ENCODE measurements at places on chromosomes 16 and 17.
A peak's percentile ranks its signal among the peaks of the same experiment; 100 is the strongest.

DNA sequence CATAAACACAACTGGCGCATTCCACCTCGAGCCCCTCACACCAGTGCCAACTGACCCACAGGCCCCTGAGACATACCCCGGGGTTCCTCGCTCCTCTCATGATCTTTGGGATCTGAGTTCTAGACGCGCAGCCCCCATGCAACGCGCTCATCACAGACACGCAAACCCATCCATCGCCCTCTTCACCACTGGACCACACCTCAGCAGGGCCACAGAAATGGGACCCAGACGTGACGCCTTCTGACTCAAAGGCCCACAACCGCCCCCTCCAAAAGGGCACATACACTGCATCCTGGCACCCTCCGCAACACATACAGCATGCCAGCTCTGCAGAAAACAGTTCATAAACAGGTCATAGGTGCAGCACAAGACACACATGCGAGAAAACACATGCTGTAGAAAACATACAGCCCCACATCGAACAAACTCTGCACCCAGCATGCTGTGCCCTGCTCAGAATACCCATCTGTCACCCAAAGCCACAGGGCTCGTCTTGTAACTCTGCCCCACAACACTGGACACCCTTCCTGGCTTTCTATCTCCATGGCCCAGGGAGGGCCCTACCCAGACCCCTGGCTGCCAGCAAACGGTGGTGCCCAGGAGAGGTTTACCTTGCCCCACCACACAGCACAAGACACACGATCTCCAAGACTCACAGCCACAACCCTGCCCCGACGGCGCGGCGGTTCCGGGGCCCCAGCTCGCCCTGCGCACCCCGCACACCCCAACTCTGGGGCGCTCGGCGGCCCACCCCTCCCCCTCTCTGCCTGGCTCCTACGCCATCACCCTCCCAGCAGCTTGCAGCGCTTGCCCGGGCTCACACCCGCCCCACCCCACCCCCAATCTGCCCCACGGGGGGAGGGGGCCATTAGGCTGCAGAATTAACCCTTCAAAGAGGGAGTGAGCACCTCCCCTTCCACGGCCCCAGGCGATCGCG is 887 bp downstream of the ZBTB4 start:
- DNase-seq, result no peak

- no peak for DNase-seq
Observed at GRCh38 chr16:17351441-17352035, 119.2 kb downstream of the XYLT1 start.

- DNase-seq, result peak; percentile 14
Observed at GRCh38 chr16:30005341-30006094, 5.3 kb downstream of the DOC2A start.

DNA sequence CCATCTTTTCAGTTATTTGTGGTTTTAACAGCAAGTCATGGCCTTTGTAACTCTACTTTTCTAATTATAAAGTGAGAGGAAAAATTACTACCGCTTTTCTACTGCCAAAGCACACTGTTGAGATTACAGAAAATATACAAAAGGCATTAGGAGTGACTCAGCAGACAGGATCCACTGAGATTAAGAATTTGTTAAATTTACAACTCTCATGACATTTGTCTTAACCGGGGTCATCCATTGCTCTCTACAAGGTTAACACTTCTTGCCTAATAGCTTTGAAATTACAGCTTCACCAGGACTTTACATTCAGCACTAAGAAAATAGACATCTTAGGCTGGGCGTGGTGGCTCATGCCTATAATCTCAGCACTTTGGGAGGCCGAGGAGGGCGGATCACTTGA is 93.4 kb downstream of the SSH2 start:
- no peak for DNase-seq

DNA sequence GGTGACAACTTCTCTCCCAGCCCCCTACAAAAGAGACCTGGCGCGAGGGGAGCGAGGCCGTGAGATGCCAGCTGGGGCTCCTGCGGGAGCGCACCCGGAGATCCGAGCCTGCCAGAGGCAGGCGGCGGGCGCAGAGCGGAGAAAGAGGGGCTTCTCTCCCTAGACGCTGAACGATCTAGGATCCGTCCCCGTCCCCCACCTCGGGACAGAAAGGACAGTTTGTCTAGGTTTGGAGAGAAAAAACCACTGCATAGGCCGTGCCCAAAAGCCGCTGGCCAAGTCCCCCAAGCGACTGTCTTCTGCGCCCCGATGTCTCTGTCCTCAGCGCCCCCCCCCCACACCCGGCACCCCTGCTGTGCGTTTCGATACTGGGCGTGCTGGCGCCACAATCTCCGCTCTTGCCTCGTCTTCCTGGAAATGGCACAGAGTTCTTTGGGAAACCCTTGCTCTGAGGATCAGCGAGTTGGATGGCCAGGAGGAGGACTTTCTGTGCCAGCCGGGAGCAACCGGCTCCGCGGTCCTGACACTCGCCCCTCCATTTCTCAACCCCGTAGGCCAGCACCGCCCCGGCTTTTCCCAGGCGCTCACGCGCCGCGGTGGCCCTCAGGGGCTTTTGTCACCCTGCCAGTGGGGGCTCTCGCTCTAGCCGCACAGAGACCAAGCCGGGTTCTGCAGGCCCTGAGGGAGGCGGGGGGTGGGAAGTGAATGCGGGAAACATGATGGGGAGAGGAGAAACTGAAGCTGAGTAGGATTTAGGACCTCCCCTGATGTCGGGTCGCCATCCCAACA is 1.0 kb downstream of the SSTR2 start:
- DNase-seq, result no peak

GRCh38 chr17:30124273-30124796 is 7.7 kb downstream of the NSRP1 start:
- DNase-seq, result no peak

DNA sequence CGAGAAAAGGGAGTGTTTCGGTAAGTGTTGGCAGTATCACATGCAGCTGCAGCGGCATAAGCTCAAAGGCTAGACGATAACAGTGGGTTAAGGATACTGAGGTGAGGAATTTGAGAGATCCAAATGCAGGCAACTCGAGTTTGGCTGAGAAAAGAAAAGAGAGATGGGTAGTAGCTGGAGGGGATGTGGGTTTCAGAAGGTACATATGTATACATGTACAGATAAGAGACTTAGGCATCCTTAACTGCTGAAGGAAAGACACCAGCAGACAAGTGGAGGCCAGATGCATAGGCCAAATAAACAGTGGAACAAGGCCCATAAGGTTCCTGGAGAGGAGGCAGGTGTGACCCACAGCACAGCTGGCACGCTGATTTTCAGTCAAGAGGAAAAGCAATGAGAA is 86.6 kb upstream of the NETO2 start:
- DNase-seq, result no peak

- DNase-seq, result no peak
Observed at GRCh38 chr16:68235108-68235886, 630 bp downstream of the ESRP2 start.

- peak; percentile 74 for DNase-seq
Observed at GRCh38 chr17:81871387-81872230, 472 bp upstream of the ARHGDIA start.

DNA sequence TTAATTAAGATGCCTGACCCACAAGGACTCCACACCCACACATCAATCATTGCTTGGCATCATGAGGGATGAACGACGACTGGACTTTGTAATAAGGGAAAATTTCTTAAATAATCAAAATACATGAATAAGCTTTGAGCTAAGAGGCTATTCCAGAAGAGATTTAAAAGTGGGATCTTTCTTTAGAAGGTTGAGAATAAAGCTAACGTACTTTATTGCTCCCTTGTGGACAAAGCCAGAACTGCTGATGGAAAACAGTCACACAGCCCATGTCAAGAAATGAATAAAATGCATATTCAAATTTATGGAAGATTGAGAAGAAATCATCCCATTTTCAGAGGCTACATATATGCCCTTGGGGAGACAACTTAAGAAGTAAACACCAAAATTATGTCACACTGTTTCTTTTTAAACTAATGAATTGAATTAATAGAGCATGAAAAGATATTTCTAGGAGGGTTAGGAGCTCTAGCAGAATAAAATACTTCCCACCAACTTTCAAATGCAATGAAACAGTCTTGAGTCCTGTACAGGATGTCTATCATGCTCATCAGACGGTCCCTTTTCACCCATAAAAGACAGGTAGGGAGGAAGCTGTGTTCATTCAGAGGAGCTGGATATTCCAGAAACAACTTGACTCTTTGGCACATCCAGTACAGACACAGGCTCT is 60.2 kb upstream of the PHOSPHO1 start:
- DNase-seq, result no peak

GRCh38 chr17:41785091-41785858 is 1.2 kb downstream of the JUP start:
- DNase-seq, result no peak

DNA sequence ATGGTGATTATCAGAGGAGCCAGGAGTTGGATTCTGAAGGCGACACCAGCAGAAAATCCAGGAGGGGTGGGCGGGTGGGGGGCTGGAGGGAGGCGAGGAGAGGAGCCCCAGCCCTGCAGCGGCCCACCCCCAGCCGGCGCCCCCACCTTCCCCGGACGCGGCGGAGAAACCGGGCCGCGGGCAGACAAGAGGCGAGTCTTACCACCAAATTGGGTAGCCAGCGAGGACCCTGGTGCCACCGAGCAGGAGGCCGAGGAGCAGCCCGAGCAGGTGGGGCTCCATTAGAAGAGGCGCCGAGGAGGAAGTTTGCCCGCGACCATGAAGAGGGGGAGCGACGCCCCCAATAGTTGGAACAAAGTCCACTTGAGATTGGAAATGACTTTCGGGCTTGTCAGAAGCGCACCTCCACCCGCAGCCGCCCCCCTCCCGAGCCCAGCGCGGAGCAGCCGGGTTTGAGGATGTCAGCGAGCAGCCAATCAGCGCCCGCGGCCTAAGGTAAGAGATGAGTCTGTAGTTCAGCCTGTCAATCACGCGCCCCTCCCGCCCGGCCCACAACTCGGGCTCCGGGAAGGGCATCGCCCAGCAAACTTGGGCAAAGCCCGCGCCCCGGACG is at the start of gene WNT3:
WNT3 (minus strand) TSS at position 377 of the 613 bp plus-strand sequence; CDS start at position 282, 95 bp downstream.
- DNase-seq, result no peak

DNA sequence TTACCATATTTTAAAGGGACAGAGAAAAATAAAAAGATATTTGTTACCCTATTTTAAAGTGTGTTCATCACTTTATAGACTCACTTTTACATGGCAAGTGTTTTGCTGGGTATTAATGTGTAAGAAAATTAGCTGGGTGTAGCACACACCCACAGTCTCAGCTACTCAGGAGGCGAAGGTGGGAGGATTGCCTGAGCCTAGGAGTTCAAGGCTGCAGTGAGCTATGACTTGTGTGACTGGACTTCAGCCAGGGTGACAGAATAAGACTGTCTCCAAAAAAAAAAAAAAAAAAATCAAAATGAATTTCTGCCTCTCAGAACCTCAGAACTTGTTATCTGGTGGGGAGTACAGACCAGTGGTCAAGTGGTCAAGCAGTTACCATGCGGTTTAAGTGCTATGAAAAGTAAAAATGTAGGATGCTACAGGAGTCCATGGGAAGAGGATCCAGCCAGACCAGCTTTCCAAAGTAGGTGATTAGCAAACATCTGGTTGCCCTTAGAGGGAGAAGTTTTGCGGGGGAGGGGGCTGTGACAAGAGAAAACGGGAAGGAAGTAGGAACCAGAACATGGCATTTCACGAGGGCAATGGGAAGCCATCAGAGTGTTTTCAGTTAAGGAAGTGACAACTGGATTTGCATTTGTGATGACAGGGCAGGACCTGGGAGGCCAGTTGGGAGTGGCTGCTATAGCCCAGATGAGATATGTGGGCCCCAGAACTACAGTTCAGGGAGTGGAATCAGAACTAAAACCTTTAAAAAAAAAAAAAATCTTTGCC is 13.9 kb downstream of the CNEP1R1 start:
- no peak for DNase-seq

DNA sequence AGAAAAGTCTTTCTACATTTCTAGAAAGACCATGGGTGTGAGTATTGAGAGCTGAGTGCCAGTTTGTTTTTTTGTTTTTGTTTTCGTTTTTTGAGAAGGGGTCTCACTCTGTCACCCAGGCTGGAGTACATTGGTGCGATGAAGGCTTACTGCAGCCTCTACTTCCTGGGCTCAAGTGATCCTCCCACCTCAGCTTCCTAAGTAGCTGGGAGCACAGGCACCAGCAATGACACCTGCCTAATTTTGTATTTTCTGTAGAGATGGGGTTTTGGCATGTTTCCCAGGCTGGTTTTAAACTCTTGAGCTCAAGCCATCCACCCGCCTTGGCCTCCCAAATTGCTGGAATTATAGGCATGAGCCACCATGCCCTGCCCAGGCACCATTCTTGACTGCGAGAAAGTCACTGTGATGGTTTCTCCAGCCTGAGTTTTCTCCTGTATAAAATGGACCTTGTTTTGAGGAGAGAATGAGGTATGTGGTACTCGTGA is 673.8 kb downstream of the MAF start:
- DNase-seq, result no peak

DNA sequence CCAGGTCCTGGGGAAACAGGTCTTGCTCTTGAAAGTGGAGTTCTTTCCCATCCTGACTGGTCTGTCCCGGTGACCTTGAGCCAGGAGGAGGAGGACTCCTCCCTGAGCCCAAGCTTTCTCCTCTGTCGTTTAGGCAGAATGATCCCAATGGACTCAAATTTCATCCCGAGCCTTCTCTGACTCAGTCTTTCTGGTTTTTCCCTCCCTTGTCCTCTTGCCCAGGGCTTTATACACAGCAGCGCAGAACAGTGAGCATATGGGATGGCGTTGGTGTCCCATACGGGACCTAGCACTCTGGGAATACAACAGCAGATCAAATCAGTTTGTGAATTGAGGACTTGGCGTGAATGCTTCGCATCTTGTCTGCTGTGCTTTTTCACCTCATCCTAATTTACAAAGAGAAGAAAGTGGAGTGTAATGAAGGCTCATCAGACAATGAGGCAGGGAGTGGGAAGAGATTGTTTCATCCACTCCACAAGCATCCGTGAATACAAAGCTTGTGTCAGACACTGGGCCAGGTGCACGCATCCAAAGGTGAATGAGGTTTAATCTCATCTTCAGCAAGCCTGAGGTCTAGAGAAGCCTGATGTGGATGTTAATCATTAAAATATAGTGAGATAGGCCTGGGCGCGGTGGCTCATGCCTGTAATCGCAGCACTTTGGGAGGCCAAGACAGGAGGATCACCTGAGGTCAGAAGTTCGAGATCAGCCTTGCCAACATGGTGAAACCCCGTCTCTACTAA is 1.1 kb upstream of the XYLT1 start:
- DNase-seq, result no peak

- no peak for DNase-seq
Observed at GRCh38 chr16:72129976-72130656, 36.5 kb downstream of the DHX38 start.

- DNase-seq, result no peak
Observed at GRCh38 chr16:79318143-79318899, 282.2 kb downstream of the MAF start.

Data from AG09319 (cell line).